ENCODE measurements at places on chromosomes 4 and X.

GRCh38 chrX:132090403-132091159 is 37.2 kb downstream of the FRMD7 start:
- peak; percentile 85 for DNase-seq

- DNase-seq = no peak
Observed at GRCh38 chrX:135984791-135985156, 461 bp upstream of the SLC9A6 start.

DNA sequence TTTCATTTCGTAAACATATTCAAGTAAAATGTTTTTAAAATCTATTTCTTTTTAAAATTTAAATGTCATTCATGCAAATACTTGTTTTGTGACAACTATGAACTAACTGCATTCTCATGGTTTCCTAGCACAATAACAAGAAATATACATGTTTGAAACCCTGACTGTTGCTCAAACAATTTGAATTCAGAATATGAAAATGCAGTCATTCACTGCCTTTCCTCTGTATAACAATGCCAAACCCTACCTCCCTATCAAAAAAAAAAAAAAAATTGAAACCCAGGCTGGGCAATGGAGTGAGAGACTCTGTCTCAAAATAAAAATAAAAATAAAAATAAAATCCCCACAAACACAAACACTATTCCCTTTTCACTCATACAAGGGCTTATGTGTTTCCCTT is 42.1 kb downstream of the MAB21L2 start:
- DNase-seq = no peak

GRCh38 chrX:12946838-12947544 is 27.9 kb upstream of the TMSB4X start:
- DNase-seq = peak; percentile 87

DNA sequence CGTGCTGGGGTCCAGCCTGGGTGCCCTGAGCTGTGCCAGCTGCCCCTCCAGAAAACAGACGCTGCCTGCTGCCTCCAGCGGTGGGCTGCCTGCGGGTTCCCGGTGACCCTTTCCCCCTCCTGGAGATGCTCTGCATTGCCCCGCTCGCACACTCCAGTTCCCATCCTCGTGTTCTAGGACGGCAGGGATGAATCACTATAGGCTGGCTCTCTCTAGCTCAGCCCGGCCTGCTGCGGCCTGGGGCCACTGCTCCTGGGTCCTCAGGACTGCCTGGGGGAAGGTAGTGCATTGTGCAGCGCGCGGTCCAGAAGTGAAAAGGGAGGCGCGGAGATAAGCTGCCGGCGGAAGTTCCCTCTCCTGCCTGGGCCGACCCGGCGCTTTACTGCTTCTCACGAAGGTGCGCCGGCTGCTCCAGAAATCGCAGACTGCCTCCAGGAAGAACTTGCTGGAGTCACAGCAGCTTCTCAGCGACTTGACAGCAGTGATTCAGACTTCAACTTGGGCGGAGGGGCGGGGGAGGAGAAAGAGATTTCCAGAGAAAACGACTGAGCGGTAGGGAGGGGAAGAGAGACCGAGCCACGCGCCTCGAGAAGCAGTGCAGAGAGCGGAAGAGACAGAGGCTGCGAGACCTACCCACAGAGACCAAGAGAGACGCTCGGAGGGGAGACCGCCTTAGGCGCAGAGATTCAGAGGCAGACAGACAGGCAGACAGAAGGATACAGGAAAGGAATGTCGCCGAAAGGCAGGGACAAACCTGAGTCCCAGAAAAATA is 6.7 kb upstream of the MSX1 start:
- DNase-seq = peak; percentile 23

DNA sequence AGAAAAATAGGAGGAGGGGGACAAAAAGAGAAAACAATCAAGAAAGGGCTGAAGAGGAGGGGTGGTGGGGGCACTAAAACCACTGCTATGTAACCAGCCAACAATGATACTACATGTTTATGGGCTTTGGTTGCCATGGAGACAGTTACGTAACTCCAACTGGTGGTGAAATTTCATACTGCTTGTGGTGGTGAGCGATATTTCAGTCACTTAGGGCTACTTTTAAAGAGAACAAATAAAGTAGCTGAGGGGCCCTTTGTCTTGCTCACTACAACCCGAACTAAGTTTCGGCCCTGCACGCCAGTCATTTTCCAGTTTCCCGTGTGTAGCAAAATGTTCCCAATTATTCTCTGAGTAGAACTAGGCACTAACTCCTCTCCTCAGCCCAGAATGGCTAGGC is 275.2 kb upstream of the EDA2R start:
- DNase-seq = peak; percentile 5

DNA sequence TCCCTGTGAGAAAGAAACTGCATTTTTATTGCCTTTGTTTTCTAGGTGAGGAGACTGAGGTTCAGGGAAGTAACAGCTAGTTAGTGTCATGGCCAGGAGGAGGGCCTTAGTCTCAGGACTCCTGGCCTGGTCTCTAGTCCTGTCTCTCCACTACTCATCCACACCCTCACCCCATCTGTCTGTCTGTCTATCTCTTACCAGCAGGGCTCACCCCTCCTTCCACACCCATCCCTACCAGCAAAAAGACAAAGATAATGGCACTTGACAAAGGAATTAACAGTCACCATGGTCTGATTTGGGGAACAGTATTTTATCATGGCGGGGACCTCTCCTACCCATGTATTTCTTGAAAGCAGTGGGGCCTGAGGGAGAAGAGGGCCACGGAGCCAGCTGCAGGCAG is 125.8 kb downstream of the REPS2 start:
- no peak for DNase-seq

DNA sequence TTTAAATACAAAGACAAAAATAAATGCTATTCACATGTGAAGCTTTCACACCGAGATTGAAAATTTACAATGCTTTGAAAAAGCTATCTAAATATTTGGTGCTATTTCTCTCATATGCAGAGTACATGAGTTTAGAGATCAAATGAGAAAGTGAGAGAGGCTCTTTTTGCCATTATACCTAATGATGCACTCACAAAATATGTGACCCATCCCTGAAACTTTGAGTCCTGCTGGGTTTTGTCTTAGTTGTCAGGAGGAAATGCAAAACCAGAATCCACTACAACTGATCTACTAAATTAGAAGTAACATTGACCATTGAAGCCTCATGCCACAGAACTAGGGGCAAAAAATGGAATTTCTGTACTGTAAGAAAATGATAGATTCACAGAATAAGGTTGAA is 251.7 kb downstream of the MAPK10 start:
- no peak for DNase-seq

DNA sequence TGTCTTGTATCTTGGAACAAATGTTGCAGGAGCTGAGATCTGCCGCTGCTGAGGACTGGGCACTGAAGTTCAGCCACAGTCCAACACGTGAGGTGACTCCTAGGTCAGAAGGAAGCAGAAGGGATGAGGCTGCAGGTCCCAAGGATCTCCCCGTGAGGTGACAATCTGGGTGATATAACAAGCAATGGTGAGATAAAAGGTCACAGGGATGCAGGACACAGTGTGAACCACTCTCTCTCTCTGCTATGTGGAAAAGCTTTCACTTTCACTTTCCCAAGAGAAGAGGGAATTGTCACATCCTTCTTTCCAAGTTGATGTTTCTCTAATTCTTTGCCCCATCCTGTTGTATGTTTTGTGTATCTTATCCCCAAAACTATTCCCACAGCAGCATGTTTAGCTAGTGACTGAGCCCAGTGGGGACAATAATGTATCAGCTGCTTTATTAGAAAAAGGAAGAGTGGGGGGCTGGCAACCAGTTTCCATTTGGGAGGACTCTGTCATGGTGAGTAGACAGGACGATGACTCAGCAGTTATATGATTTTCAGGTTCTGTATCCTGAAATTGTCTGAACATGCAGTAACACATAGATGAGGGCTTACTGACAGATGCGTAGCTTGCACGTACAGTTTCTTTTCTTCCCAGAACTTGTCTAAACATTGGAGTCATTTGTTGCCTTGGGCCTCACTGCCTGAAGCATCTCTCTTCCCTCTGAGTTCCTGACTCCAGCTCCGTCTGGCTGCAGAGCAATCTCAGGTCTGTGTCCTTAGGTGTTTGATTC is 1415.8 kb upstream of the TENM3 start:
- peak; percentile 41 for DNase-seq

- no peak for DNase-seq
Observed at GRCh38 chr4:16852228-16852627, 46.2 kb downstream of the LDB2 start.

GRCh38 chr4:125123570-125124109 is 191.1 kb upstream of the FAT4 start:
- DNase-seq = no peak

DNA sequence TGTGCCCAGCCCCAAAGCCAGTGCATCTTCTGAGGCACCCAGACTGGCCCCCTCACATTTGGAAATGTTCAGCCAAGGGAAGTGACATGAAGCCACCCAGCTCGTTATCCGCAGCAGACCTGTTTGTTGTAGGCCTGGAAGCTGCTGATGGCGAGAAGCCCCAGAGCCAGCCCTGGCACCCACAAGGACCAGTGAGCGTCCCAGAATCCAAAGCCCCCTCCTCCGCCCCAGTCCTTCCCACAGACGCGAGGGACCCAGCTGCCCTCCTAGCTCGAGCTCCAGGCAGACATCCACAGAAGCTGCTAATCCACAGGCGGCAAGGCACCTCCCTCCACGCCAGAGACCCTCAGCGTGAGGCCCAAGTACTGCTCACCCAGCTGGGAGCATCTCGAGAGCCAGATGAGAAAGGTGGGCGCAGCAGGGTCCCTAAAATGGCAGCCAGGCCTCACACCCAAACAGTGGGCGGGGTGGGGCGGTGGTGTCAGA is 7.4 kb downstream of the ABLIM2 start:
- no peak for DNase-seq

- no peak for DNase-seq
Observed at GRCh38 chrX:146396409-146396808, 413.2 kb upstream of the CXorf51B start.

DNA sequence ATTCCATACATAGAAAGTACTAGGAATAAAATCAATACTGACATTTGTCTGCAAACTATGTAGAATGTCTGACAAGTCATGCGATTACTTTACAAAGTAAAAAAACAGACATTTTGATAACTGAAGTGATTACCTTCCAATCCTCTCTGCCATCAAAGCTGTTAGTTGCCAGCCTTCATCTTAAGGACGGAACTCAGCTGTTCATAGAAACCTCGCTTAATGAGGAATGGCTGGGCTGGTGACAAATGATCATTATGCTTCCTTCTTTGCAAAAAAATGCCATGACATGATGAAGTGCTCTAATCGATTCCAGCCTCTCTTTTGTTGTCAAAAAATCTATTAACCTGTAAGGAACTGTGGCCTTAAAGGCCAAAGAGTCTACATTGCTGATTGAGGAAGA is 1214.9 kb upstream of the IGFBP7 start:
- no peak for DNase-seq

GRCh38 chr4:170089668-170090351 is at the start of gene AADAT:
AADAT (minus strand) TSS chr4:170089956; CDS start chr4:170089690, 266 bp downstream.
- DNase-seq = peak; percentile 71

- DNase-seq = peak; percentile 54
Observed at GRCh38 chrX:40095583-40096394, 2.0 kb downstream of the BCOR start.

DNA sequence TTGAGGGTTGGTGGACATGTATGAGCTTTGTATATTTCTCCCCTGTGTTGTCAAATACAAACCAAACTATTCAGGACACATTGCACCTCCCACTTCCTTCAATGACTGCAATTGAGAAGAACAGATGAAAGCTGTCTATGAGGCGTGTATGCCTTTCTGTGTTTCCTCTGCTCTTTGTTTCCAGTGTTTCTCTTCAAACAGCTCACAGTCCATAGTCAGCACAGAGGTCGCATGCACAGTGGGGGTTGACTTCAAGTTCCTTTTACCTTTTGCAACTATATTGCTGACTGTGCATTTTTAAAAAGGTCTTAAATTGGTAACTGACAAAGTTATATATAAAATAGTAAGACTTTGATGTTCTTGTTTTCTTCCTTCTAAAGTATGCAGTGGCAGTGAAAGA is 957.8 kb downstream of the C4orf33 start:
- DNase-seq = no peak

GRCh38 chr4:188680004-188680666 is 540.9 kb downstream of the TRIML1 start:
- no peak for DNase-seq

DNA sequence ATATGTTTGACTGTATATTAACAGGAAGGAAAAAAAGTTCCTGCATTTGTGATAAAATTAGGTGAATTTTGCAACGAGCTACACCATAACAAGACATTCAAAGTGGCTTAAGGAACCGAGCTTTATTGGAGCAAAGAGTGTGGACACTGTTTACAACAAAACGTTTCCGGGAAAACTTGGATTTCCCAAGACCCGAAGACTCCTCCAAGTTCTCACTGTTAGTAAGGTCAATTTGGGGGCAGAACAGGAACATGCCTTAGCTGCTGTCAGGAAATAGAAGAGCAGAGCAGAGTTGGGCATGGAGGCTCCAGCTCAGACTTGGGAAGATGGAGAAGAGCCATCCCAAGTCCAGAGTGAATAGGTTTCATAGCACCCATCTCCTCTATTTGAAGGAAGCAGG is 16.5 kb downstream of the ADH6 start:
- no peak for DNase-seq

DNA sequence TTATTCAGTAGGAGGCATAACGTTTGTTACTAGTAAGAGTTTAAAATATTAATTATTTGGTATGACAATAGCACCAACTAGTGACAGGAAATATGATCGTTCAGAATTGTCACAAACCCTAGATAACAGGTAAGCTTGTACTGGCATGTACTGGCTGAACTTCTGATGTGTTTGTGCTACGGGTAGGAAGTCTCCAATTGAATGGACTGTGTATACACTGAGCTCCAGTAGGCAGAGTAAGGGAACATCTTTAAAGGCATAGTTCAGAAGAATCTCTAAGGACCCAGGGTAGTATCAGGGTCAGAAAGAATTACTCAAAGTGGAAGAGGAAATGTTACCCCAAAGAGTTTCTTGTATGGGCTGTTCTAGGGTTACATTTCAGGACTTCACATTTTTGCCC is 230.4 kb downstream of the EDA2R start:
- DNase-seq = no peak

DNA sequence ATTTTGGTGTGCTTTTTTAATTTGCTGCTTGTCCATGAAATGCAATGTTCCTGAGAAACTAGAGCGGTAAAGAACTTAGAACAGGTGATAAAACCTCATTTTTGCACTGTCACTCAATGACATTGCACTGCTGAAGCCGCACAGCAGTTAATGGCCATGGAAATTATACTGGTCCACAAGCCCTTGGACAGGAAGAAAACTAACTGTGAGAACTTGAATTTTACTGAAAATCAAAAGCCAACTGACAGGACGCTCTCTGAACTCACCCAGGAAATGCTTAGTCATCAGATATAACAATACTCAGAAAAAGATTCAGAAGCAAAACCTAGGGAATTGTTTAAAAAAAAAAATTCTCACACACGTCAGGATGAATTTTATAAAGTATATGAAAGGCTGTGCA is 246.4 kb upstream of the SLC7A11 start:
- no peak for DNase-seq

GRCh38 chr4:156335721-156336120 is 382.1 kb upstream of the CTSO start:
- no peak for DNase-seq
